ENCODE measurements at places on chromosomes 12 and 14. TPM values are rescaled to one million over a fixed set of nuclear protein-coding genes. Genes with fewer than 3 reads are reported as not detected.

Gene FAM181A
- total RNA-seq, result not detected

Gene DBX2
- total RNA-seq, result not detected

Gene SERPINA12
- total RNA-seq, result not detected

Gene CD69
- not detected for total RNA-seq

Gene KRT85
- 0.05 TPM for total RNA-seq

Gene KRT6C
- total RNA-seq, result not detected

Gene KRT79
- total RNA-seq, result 0.10 TPM

Gene SOS2
- total RNA-seq, result 8.3 TPM

Gene MSRB3
- 20.6 TPM for total RNA-seq

Gene RFX4
- total RNA-seq, result 0.08 TPM

Gene IFT81
- total RNA-seq, result 15.5 TPM

Gene PIANP
- total RNA-seq, result 0.75 TPM

Gene PLA2G1B
- not detected for total RNA-seq

Gene LRIG3
- 5.1 TPM for total RNA-seq

Gene GRIN2B
- total RNA-seq, result 4.9 TPM

Gene EFS
- not detected for total RNA-seq

Gene SOCS2
- total RNA-seq, result 18.3 TPM

Gene BCL7A
- 12.4 TPM for total RNA-seq

Gene DTX3
- 14.2 TPM for total RNA-seq
